Right ventricle myocardium inferior (tissue), 1 donor: ENCODE measurements at places on chromosomes 4 and X. TPM values are rescaled to one million over a fixed set of nuclear protein-coding genes. Genes with fewer than 3 reads are reported as not detected.

DNA sequence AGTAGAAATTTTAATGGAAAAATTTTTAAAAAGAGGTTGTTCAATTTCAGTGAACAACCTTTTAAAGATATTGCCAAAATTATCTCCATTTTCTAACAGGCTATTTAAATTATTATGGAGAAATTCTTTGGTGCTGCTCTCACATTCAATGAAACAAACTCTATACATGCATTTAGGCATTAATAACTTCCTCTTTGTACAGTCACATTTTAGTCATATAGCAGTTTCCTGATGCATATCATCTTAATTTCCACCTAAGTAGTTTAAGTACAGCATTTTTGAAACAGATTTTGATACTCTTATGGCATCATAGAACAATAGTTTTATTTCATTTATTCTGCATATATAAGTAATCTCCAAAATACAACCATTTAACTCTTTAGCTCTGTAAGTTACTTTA is 500.1 kb downstream of the STPG2 start:
- no peak for DNase-seq

- DNase-seq: no peak
Observed at GRCh38 chr4:173076903-173077634, 91.5 kb upstream of the GALNT7 start.

Gene LRAT
- not detected for total RNA-seq

- DNase-seq: no peak
Observed at GRCh38 chrX:34146906-34147305, 14.8 kb upstream of the FAM47A start.

DNA sequence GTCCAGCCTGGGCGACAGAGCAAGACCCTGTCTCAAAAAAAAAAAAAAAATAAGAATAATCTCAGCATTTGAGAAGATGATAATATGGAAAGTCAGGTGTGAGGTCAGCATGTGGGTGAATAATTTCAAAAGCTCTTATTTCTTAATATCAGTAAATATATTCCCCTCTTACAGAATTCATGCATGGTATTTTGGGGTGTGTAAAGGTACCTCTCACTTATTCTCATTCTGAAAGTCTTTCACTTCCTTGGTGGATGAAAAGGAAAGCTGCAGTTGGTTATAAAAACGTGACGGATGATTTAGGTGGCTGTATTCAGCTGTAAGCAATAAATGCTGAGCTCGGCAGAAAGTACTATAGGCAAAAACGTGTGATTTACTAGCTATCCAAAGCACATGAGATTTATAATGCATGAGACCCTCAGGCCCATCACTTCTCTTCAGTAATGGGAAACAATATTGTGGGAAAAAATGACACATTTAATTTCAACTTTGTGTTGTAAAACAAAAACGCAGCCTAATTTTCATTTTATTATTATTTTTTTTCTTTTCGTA is 353.2 kb upstream of the MAGEB2 start:
- DNase-seq: no peak

Gene CENPVL1
- not detected for total RNA-seq

Gene FGFR3
- total RNA-seq: 1.8 TPM

GRCh38 chrX:10039821-10040793 is 72.9 kb downstream of the CLDN34 start:
- no peak for DNase-seq

Gene SMIM31
- total RNA-seq: not detected

Gene FGF13
- total RNA-seq: 0.51 TPM

Gene FGF2
- total RNA-seq: 5.5 TPM

GRCh38 chrX:85993539-85994197 is 53.7 kb downstream of the CHM start:
- no peak for DNase-seq

DNA sequence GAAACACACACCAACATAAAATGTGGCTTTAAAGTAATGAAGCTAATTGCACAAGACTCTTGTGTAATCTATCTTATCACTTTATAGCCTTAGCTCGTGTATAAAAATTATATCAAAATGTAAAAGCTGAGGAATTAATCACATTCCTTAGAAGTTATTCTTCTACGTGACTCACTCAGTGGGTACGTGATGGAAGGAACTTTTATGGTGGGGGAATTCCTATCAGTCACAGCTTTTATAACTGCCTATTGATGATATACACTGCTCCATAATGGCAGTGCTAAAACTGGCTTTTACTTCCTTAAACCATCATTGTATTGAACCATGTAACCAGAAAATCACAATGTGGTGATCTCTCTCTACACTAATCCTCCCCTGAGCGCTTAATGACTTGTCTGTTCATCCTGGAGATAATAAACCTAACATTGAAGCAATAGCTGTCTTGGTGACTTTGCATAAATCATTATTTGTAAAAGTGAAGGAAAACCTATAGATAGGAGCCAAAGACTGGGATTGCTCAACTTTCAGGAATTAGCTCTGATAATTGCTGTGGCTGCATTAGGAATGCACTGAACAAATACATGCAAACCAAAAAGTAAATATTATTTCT is 276.7 kb downstream of the GBA3 start:
- DNase-seq: no peak

Gene NMU
- not detected for total RNA-seq

DNA sequence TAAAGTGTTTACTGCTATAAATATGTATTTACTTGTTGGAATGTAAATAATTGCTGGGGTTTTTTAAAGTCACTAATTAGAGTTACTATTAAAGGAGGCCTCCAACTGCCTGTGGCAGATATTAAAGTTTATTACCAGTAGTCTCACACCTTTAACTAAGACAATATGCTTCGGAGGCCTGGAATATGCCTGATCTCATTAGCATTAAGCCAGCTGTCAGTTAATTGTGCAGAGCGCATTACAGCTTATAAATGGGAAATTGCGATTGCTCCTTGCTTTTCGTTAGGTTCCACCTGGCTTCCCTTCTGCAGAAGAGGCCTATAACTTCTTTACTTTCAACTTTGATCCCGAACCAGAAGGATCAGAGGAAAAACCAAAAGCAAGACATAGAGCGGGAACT is 41.3 kb downstream of the CC2D2A start:
- DNase-seq: no peak

DNA sequence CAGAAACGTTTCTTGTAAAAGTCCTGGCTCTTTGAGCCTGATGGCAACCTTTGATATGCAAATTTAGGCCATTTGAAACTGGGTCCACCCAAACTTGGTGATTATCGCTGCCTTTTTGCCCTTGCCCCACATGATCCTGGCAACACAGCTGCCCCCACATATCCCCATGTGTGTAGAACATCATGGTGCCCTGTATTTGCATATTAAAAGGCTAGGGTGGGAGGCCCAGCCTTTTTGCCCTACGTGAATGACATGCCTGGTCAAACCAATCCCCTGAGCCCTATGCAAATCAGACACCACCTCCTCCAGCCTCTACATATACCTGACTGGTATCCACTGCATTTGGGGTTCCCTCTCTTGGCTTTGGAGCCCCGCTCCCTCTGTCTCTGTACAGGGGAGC is 202.4 kb downstream of the MAB21L2 start:
- no peak for DNase-seq

DNA sequence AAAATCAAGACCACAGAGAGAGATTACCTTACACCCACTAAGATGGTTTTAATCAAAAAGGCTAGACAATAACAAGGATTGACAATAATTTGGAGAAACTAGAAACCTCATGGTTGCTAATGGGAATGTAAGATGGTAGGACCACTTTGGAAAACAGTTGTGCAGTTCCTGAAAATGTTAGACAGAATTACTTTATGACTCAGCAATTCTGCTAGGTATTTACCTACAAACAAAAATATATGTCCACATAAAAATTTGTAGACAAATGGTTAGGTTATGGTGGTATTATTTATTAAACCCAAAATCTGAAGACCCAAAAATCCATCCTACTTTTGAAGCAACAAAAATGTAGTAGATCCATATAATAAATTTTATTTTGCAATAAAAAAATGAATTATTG is 1027.0 kb upstream of the ADGRL3 start:
- no peak for DNase-seq

Gene KDR
- 23.2 TPM for total RNA-seq

Gene GPR143
- total RNA-seq: not detected

DNA sequence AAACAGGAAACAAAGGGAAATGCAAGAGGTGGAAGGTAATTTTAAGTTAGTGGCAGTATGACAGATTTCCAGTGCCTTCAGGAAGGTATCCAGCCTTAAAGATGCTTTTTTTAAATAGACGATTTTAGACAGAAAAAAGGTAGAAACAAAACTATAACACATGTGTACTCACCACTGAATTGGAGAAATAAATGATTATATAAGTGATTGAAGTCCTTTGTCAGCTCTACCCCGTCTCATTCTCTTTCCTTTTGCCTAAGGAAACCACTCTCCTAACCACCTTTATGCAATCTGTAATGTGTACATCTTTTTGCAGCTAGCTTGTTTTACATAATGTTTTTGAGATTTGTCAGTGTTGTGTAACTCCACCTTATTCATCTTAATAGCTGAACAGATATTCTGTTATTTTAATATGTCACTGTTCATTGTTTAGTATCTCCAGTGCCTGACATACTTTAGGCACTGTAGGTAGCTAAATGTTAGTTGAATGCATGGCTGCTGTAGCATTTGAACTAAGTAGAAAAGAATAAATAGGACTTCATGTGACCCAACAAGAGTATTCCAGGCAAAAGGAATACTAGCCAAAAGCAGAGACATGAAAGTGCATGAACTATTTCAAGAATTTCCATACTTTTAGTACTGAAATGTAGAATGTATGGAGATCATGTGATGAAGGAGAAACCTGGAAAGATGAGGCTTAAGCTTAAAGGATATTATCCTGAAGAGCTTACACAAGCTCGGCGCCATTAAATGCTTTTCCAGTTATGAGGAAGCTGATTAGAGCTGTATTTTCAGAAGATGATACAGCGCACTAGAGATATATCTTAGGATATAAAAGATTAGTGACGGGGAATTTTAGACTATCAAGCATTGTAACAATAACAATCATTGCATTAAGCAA is 865 bp downstream of the FAM200B start:
- no peak for DNase-seq

Gene TAPT1
- 34.2 TPM for total RNA-seq

- no peak for DNase-seq
Observed at GRCh38 chr4:26682436-26682835, 98.6 kb downstream of the TBC1D19 start.

GRCh38 chr4:5956285-5957021 is 61.8 kb downstream of the C4orf50 start:
- no peak for DNase-seq

- DNase-seq: no peak
Observed at GRCh38 chr4:140133576-140133975, 20.4 kb downstream of the MAML3 start.

- DNase-seq: no peak
Observed at GRCh38 chrX:110267874-110268273, 50.0 kb downstream of the AMMECR1 start.

Gene EDA2R
- total RNA-seq: 1.4 TPM

- DNase-seq: no peak
Observed at GRCh38 chrX:44898411-44899221, 25.6 kb downstream of the KDM6A start.

- DNase-seq: no peak
Observed at GRCh38 chr4:22115262-22115661, 166.7 kb upstream of the KCNIP4 start.

Gene FAM9B
- total RNA-seq: not detected

Gene SLIT2
- total RNA-seq: 12.1 TPM

DNA sequence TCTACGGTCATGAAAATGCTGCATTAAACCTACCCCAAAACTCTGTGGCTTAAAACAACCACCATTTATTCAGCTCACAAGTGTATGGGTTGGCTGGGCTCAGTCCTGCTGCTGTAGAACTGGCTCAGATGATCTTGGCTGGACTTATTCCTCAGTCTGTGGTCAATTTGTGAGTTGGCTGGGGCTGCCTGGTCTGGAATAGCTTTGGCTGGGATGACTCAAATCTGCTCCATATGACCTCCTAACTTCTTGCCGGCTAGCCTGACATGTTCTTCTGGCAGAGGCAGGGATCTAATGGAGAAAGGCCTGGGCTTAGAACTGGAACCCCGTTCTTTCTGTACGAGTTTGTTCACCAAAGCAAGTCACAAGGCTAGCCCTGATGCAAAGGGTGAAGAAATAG is 71.7 kb downstream of the CFAP299 start:
- peak; percentile 56 for DNase-seq

- DNase-seq: no peak
Observed at GRCh38 chrX:29841750-29842149, 373.6 kb upstream of the MAGEB2 start.

GRCh38 chr4:147942729-147943128 is 210.8 kb downstream of the ARHGAP10 start:
- DNase-seq: no peak

- no peak for DNase-seq
Observed at GRCh38 chrX:34503119-34503518, 154.0 kb downstream of the TMEM47 start.

DNA sequence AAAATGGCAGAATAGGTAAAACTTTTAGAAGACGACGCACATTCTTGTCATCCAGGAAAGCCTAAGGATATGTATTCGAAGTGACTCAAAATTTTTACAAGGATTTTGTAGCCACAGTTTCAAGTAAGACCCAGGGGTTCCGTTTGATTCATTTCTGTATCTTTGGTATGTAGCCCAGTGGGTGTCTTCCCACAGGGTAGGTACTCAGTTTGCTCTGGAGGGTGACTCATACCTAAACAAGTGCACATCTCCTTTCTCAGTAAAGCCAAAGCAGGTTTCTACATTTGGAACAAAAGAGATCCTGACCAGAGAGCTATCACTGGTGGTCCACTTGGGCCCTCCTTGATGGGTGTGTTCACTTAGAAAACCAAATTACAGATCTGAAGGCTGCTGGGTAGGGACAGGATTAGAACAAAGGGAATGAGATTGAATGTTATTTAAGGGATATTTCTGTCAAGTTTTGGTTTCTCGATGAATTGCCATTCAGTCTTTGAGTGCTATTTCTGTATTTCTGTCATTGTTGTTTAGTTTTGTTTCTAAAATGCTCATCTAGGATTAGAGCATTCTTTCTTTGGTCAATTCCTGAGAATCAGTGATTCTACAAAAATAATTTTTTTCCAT is 56.1 kb downstream of the PLS3 start:
- DNase-seq: no peak

DNA sequence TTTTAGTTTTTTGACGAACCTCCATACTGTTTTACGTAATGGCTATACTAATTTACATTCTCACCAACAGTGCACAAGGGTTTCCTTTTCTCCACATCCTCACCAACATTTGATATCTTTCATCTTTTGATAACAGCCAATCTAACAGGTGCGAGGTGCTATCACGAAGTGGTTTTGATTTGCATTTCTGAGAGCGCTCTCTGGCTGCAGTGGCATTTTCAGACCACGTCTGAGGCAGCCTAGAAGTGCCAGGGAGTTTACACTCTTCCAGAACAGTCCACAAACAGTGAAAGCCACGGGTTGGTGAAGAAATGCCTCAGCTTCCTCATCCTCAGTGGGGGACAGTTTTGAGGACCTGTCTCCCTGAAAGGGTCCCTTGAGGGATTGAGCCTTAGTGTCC is 471.0 kb downstream of the BCOR start:
- no peak for DNase-seq

Gene WDR19
- 6.5 TPM for total RNA-seq

Gene DTHD1
- not detected for total RNA-seq

DNA sequence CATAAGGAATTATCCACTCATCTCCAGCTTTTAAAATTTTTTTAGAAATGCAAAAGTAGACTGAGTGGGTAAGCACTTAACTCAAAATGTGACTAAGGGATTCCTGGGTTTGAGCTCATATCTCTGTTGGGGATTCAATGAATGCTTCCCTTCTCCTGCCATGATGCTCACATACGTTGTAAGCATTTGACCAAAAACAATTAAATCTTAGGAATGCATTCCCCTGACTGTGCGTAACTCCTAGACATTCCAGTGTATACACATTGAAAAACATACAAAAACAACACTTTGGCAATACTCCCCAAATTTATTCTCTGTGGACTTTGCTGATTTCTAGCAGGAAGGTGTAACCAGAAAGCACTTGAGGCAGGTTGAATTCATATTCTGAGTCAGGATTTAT is 29.8 kb downstream of the SPANXA2 start:
- DNase-seq: no peak
